ENCODE measurements at places on chromosomes 1 and 21.

- DNase-seq: no peak
Observed at GRCh38 chr1:187928288-187928687, 1099.5 kb downstream of the PLA2G4A start.

DNA sequence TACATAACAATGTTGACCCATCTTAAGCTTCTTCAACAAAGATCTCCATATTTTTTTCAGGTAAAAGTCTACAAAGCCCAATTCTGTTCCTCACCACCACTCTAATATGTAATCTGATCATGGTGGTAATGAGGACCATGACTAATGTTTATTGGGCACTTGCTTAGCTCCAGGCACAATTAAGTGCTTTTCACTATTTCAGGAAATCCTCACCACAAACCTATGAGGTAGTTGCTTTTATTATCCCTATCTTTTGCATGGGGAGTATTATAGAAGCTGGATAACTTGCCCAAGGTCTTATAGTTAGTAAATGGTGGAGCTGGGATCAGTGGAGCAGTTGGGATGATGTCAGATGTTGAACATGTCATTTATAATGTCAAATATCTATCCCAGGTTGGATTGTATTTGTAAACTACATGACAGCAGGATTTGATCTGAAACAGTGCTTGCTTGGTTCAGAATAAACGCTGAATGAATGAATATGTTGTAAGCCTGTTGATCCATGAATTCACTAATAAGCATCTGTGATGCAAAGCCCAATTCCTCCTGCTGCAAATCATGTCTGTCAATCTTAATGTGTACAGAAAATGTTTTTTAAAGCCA is 283.3 kb upstream of the ST6GALNAC5 start:
- DNase-seq: no peak

DNA sequence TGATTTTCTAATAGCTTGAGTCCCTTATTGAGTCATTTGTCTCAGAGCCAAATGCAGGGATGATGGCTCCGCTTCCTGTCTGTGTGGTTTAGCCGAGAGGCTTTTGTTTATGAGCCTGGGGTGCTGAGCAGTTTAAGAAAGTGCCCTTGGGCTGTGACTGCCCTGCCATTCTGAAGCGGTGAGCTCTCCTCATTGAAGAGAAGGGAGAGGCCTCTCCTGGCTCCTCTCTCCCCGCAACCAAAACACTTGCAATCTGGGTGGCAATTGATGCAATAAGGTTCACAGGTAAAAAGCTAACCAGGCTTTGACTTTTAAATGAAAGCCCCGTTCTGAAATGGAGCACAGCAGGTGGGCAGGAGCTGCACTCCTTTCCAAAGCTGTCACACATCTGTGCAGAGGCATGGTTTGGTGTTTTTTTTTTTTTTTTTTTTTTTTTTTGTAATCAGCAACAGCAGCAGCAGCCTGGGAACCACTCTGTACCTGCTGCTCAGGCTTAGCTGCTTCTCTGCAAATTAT is 403.7 kb downstream of the SIPA1L2 start:
- DNase-seq: no peak

DNA sequence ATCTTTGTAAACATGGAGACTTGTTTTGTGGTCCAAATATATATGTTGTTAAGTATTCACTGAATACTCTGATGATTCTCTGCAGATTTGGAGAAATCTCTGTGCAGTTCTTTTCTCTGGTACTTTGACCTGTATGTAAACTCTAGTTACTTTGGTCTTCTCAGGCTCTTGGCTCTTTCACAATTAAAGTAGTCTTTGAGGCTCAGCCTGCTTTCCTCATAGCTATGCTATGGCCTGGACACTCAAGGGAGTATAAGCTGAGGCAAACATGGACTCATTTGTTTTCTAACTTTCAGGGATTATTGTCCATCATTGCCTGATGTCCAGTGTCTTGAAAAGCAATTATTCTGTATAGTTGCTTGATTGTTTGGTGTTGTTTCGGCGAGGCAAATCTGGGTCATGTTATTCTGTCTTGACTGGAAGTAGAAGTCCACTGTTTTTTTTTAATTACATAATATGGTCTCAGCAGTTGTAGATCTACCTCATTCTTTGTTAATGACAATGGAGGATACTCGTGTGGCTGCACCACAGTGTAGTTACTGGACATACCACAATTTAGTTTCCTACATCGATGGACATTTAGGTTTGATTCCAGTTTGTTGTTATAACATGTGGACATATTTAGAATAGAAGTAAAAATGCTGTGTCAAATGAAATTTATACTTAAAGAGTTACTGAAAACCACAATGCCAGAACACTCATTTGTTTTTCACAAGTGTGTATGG is 9.2 kb downstream of the PTBP2 start:
- no peak for DNase-seq

GRCh38 chr1:151494741-151495281 is 16.4 kb upstream of the CGN start:
- no peak for DNase-seq

DNA sequence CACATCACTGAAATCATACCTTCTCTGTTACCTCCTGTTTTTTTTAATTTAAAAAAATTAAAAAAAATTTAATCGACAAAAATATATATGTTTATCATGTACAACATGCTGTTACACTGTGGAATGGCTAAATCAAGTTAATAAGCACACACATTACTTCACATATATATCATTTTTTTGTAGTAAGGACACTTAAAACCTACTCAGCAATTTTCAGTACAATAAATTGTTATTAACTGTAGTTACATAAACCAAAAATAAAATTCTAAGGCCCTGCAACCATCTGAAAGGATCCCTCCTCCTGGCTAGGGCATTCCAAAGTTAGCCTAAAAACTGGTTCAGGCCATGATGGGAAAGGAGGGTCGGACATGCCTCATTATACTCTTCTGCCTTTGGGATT is 23.6 kb upstream of the COQ8A start:
- DNase-seq: no peak

DNA sequence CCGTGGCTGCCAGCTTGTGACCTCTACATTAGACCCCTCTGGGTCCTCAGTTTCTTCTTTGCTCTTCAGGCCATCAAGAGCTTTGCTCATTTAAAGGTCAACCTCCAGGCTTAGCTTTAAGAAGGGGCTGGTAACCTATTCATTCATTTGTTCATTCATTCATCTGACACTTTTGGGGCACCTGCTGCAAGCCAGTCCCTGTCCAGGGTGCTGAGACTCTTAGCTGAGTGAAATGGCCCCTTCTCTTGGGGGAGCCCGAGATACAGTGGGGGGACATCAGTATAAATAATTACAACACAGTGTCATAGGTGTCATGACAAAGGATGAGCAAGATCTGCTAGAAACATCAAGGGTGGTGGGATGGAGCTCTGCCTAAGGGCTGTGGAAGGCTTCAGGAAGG is 10.5 kb upstream of the TTC4 start:
- DNase-seq: no peak

DNA sequence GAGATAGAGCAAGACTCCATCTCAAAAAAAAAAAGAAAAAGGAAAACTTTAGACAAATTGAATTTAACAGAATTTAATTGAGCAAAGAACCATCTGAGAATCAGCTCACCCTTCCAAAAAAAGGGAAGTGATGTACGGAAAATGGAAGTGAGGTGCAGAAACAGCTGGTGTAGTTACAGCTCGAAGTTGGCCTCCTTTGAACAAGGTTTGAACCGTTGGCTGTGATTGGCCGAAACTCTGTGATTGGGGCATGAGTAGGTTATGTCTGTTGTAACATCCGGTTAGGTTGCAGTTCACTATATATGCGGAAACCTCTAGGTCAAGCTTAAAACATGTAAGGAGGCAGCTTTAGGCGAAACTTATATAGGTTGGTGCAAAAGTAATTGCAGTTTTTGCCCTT is 97.9 kb upstream of the KIF26B start:
- no peak for DNase-seq

DNA sequence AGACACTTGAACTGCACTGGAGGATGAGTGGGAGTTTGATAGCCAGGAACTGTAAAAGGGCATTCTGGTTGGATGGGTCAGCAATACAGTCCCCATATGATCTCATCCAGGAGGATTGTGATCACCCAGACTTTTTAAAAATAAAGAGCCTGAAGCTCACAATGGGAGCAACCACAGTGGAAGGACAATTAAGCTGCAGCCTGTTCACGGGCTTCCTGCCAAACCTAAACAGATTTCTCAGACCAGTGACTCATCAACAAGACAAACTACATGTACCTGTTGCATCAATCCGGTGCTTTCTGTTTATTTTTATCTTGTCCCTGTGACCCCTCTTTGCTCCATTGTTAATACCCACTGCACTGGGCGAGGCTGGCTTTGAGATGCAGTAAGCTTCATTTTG is 52.3 kb downstream of the PAPPA2 start:
- DNase-seq: no peak

DNA sequence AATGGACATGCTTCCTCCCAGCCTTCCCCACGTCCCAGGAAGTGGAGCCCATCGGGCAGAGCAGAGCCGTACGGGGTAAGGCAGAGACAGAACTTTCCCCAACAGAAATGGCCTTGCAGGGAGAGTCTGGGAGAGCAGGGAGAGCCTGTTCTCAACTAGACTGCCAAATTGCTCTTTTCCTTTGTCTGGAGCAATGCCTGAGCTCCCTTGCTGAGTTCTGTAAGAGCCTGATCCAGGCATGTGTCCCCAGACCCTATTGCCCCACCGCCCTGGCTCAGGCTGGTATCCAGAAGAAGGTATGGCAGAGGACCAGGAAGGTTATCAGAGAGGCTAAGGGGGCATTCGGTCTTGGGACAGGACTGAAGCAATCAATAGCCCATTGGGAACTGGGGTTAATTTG is 79.9 kb downstream of the TMEM53 start:
- no peak for DNase-seq

DNA sequence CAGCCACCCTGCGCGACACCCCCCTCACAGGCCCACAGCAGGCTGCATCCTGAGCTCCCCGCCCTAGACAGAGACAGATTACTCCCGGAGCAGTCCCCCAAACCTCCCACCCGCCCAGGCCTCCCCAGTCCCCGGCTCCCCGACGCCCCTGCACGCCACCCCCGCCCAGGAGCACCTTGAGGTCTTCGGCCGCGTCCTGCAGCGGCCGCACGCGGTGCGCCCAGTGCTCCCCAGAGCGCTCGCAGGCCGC is 731 bp downstream of the TRIM11 start:
- DNase-seq: no peak

GRCh38 chr1:3530926-3531818 is 76.7 kb downstream of the ARHGEF16 start:
- no peak for DNase-seq

DNA sequence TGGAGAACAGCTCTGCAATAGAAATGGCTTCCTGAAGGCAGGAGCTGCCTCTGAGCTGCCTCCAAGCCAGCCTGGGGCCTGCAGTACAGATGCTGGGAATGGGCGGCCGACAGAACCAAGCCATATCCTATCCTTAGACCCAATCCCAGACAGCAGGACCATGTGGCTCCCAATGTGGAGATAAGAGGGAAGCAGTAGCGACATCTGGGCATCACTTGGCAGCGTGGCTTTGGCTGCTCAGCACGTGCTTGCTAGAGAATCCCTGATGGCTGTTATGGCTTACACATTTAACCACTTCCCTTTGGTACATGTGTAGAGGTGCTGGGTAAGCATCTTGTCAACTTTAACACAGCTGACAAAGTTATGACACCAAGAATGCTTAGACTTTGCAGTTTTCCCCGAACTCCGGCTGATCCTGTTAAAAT is 87.7 kb downstream of the MAN1C1 start:
- no peak for DNase-seq

DNA sequence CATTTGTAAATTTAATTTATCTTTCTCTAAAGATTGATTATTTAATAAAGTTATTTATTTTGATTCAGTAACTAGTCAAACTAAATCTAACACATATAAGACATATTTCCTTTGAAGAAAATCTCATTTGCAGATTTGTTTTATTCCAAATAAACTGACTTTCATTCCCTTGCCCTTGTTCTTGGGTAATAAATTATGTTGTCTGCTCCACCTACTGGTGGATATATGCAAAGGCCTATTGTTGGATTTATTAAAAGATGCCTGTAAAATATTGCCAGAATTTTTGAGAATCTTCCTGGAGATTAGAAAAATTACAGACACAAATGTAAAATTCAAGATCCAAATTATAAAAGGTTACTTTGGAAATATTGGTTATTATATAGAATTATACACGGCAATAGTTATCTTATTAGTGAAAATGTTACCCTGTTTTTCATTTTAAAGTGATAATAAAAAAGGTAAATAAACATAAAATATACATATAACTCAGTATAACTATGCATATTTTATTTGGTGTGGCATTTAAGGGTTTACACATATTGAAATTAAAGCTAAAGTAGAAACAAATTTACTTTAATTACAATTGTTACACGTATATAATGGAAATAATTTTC is 116.1 kb downstream of the SPATA17 start:
- peak; percentile 11 for DNase-seq

DNA sequence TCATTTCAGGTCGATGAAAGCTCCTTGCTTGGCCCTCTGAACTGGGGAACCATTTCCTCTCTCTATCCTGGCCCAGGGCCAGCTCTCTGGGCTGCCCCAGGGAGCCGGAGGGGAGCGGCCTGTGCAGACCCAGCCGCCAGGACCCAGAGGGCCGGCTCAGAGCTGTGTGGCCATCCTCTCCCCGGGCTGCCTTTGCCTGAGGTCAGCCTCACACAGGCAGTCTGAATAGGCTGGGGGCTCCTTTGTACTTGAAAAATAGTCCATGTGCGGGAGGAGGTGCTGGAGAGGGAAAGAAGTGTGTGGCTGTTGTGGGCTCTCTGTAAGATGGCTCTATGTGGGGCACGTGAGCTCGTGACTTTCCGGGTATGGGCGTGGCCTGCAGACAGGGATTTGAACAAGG is 275.1 kb upstream of the VAMP3 start:
- no peak for DNase-seq

GRCh38 chr1:67429011-67429527 is 1.1 kb downstream of the SERBP1 start:
- DNase-seq: no peak

- DNase-seq: no peak
Observed at GRCh38 chr1:117097443-117097842, 24.1 kb downstream of the TRIM45 start.

DNA sequence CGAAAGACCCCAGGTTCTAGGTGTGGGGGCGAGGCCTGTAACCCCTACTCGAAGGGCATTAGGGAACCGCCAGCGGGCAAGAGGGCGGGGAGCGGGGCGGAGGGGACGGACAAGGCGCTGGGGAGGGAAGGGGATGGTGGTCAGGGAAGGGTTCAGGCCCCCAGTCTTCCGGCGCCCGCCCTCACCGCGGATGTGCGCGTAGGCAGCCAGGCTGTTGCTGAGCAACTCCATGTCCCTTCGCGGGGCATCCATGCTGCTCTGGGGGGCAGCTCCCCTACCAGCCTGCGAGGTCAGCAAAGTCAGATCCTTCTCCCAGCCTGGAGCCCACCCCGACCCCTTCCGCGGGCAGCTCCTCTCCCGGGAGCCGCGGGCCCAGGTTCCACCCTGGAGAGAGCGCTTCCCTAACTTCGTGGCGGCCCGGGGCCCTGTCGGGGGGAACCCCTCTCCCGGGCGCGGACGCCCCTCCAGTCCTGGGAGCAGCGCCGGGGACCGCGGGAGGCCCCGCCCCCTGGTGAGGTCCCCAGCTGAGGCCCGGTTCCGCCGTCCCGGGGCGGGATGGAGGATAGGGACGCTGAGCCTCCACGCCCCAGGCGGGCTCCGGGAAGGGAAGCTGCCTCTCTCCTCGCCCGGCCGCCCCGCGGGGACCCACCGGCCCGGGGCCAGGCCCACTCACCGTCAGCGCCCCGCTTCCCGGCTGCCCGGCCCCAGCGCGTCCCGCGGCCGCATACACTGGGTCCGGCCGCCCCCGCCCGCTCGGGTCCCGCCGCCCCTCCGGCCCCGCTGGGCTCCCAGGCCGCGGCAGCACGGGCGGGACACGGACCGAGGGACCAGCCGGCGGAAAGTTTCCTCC is 434 bp downstream of the EVA1B start:
- no peak for DNase-seq

Measured in NCI-H1436 treated with DMSO at 0.1 percent for 48 hours (cell line).